LoVo (cell line): ENCODE measurements at places on chromosomes 1 and 21.
A peak's percentile ranks its signal among the peaks of the same experiment; 100 is the strongest.

DNA sequence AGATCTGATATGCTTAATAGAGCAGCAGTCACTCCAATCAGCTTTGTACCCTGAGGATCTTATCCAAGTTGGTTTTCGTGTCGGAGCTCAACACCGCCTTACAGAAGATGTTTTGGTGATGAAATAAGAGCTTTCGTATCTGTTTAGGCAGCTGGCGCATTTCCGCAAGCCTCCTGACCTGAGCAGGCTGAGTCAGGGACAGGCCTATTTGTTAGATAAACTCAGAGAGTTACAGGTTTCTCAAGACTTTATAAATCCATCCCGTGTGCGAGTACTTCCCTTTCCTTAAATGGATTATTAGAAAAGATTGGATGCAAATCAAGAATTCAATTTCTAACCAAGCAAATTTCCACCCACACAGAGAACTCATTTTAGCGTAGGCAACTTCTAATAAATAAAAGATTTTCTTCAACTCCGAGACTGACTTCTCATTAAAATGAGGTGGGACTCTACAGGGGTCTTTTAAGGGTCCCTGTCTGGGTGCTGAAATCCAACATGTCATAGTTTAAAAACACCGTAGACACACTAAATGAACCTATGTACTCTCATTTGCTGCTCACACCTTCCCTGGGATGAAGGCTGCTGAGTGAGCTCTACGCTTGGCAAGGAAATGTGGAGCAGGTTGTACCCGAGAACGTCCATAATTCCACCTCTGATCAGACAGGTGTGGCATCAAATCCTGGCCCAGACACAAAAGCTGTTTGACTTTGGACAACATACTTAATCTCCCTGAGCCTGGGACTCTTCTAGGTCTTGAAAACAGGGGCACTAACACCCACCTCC is 106.9 kb upstream of the F3 start:
- peak; percentile 57 for DNase-seq

- no peak for DNase-seq
Measured at GRCh38 chr1:67460676-67461500, 30.7 kb upstream of the SERBP1 start.

- peak; percentile 66 for DNase-seq
Measured at GRCh38 chr1:58584082-58584895, 7.2 kb upstream of the TACSTD2 start.

- no peak for DNase-seq
Measured at GRCh38 chr1:222897527-222898190, 82.8 kb downstream of the DISP1 start.

DNA sequence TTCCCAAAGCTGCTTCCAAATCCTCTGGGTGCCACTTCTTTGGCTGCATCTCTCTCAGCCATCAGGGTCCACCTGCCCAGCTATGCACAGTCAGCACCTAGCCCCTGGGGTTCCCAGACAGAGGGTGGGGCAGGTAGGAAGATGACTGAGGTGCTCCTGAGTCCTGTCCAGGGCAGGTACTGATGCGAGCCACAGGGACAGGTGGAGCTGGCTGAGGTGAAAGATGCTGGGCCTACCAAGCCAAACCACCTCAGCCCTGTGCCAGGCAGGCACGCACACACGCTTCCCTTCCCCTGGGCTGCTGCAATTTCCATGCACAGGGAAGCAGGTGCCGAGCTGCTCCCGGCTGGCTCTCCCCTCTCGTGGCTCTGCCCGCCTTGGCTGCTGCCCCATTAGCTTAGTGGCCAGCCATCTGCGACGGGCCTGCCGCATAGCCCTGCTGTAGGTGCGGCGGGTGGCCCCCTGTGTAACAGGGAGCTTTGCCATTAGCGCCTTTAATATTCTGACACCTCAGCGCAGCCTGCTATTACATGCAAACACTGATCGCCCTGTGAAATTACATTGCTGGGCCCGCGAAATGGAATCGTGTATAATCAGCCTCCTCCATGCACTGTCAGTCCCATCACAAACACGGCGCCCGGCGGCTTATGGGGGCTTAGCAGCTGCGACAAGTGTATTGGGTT is 38.9 kb downstream of the DMAP1 start:
- no peak for DNase-seq

GRCh38 chr1:24084050-24084449 is 27.9 kb downstream of the MYOM3 start:
- DNase-seq: no peak

DNA sequence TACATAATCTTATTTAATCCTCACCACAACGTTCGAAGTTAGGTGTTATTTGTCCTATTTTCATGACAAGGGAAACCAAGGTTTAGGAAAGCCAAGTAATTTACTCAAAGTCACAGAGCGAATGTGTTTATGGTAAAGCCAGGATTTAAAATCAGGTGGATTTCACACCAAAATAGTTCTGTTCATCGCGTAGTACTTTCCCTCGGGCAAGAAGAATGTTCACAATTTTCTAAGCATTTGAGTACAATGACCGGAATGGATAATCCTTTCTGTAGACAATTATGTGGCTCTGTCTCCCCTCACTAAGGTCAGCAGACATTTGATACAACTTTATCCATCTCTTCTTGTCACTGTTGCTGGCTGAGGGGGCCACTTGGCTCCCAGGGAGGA is 204.2 kb downstream of the ST6GALNAC3 start:
- no peak for DNase-seq

DNA sequence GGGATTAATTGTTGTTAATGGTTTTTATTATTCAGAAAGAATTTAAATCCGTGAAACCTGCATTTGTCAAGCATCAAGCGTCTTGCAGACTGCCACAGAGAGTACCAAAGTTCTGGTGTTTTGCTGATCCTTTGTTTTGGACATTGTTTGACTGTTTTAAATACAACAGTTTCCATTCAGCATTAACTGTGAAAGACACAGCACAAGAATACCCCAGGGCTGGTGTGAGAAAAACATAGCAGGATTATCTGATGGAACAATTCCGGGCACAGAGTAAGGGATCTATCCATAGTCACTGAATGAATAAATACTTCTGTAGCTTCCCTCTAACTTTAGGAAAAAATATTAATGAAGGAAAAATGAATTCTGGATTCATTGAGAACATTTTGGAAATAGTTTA is 202.3 kb downstream of the LTN1 start:
- DNase-seq: no peak

- no peak for DNase-seq
Measured at GRCh38 chr1:43294761-43295160, 6.0 kb upstream of the TIE1 start.
